ENCODE measurements at places on chromosomes 11 and 22.
A peak's percentile ranks its signal among the peaks of the same experiment; 100 is the strongest.

- DNase-seq, result no peak
Observed at GRCh38 chr22:34973016-34973415, 92.9 kb upstream of the ISX start.

DNA sequence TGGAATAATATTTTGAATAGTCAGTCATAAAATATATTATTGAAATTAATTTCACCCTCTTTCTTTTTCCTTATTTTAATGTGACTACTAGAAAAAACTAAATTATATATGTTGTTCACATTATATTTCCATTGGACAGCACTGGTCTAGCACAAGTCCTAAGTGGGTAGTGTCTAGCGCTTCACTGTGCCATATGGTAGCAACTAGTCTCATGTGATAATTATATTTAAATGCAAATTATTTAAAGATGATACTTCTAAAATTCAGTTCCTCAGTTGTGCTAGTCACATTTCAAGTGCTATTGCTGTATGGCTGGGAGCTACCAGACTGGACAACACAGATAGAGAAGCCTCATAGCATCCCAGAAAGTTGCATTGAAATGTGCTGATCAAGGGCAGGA, 19.1 kb upstream of the LDLRAD3 start:
- no peak for DNase-seq

DNA sequence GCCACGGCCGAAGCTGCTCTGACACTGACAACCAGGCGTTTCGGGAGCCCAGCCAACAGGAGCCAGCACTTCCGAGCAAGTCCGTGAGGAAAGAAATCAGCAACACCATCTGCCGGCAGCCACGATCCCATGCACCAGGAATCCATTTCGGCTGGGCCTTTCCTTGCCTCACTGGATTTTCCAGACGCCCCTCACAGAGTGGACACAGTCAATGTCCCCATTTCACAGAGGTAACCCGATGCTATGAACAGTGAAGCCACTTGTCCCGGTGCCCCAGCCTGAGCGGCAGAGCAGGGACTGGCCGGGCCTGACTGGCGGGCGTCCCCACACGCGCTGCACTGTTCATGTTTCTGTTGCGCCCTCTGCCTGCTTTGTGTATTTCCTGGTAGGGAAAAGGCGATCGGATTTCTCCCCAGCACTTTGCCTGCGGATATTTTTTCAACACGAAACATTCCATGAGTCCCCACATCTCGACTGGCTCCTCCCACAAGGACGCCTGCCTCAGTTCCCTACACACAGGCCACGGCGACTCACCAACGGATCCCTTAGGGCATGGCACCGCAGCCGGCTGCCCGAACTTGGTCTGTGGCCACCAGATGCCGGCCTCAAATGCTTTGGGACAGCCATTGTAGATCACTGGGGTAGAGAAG, 55.3 kb downstream of the TRMU start:
- DNase-seq, result no peak

DNA sequence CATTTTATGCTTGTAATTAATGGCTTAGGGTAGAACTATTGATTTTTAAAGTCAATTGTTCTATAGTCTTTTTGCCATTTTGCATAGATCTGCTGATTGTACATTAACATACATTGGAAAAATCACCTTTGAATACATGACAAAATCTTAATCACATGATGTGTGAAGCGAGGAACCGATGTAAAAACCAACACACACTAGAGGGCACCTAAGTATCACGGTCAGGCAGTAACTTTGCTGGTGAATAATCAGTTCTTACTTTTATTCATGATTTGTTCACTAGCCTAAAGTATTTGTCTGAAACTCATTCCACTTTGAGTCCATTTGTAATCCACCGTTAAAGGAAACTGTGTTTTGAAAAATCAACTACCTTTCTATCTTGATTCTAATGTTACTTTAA, 28.2 kb downstream of the JHY start:
- DNase-seq, result no peak

DNA sequence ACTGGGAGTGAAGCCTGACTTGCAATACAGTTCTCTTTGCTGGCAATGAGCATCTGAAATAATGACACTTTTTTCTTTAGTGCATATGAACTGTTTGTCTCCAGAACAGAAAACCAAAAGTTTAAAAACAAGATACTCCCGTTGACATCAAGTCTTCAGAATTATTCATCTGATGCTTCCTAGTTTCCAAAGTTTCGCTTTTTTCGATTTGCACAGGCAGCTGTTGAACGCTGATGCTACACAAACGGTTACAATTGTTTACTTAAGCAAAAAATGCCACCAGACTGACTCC, 612 bp upstream of the BIRC2 start:
- DNase-seq, result no peak

DNA sequence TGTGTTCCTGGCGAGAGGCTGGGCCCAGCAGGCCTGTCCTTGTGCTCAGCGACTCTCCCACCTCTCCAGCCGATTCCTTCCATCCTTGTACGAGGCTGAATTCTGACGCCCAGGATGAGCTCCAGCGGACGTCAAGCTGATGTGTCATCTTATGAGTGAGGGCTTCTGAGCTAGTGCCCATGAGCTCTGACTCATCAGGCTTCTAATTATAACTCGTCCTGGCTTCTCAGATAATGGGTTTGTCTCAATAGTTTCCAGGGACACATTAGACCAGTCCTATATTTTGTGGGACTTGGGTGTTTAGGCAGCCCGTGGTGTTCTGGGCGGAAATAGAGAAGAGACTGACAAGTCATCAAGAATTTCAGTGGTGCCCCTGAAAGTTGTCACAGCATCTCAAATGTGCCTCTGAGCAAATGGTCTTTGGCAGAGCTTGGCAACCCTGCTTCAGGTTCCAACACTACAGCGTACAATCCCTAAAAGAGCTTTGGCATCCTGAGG, 108.2 kb upstream of the CD44 start:
- DNase-seq, result no peak

DNA sequence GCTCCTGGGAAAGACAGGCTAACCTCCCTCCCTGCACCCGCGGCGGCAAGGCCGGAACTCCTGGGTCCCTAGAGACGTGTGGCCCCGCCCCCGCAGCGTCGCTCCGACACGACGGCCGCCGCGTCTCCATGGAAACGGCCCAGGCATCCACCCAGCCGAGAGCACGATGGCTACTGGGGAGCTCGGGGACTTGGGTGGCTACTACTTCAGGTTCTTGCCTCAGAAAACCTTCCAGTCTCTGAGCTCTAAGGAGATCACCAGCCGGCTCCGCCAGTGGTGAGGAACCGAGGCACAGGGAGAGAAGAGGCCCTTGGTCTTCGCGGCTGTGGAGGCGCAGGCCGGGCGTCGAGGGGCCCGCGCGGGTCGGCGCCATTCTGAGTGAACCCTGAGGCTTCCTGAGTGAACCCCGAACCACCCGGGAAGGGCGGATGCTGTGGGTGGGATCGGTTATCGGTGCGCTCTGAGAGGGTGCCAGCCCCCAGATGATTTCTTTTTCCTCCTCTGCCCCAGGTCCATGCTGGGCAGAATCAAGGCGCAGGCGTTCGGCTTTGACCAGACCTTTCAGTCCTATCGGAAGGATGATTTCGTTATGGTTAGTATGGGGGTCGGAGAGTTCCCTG, at the start of gene CFAP300:
TSS of gene CFAP300 (plus strand) at position 133 of the 620 bp plus-strand sequence. CDS start at position 167, 34 bp downstream.
- peak; percentile 20 for DNase-seq

DNA sequence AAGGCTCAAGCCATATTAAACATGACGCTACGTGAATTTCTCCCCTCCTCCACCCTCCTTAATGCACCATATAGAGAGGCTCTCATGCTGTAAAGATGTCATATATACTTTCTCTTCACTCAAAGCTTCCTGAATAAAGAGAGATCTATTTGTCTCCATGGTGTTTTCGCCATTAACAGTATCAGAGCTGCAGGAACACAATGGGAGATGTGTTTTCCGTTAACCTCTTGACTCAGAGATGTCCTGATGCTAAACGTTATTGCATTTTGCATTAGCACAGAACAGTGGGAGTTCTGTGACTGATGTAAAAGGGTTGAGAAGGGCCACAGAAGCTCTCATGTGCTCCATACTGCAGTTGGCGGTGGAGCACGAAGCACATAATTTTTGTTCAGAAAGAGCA, 25.7 kb upstream of the BLID start:
- no peak for DNase-seq

DNA sequence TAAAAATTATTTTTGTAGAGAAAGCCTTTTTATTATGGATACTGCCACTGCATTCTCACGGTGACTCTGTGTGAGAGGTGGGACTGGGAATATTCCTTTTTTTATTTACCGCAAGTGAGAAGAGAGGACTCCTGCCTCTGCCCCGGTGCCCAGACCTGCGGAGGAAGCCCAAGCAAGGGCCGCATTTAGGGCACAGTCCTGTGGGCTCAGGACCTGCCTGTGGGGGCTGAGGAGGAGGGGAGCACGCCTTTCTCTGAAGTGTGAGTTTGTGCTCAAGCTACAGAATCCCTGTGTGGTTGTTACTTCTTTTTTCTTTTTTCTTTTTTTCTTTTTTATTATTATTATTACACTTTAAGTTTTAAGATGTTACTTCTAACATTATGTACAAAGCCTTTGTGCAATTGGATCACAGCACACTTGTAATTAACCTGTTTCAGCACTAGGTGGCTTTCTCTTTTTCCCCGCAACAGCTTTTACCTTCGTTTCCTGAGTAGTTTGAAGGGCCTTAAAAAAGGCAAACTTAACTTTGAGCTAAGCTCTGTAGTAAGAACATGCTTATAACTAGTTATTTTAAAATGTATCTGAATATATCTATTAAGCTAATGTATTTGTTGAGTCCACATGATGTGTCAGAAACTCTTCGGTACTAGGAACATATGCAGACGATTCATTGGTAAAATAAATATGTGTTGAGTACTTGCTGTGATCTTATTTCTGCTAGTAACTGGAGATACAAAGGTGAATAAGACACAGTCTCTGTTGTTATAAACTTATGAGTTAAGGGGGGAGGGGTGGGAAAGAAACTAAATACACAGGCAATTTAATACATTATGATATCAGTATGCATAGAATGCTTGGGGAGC, 18.3 kb downstream of the AMOTL1 start:
- no peak for DNase-seq

- no peak for DNase-seq
Observed at GRCh38 chr11:10594407-10594806, 25.9 kb upstream of the LYVE1 start.

GRCh38 chr11:31529701-31530100, 20.1 kb downstream of the ELP4 start:
- no peak for DNase-seq

DNA sequence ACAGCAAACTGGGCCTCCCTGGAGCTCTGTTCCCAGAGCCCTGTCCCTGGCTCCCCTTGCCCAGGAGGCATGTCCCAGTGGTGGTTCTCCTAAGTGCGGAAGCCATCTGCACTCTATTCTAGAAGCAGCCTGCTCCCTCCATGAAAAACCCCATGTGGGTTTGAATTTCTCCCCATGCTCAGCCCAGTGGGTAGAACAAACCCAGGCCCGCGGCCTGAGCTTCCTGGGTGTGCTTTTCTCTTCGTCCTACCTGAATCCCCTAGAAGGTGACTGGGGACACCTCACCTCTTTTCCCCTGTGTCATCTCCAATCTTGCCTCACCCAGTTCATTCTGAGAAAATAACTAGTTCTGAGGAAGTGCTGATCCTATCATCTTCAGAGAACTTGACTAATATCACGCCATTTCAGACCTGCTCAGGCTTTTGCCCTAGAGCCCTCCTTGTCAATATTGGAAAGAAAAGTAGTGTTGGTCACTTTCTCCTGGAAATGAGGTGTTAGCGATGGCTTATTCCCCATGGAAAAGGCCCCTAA, 15.9 kb downstream of the IL10RA start:
- DNase-seq, result no peak

GRCh38 chr11:65745049-65745448, 24.5 kb upstream of the RNASEH2C start:
- DNase-seq, result no peak

DNA sequence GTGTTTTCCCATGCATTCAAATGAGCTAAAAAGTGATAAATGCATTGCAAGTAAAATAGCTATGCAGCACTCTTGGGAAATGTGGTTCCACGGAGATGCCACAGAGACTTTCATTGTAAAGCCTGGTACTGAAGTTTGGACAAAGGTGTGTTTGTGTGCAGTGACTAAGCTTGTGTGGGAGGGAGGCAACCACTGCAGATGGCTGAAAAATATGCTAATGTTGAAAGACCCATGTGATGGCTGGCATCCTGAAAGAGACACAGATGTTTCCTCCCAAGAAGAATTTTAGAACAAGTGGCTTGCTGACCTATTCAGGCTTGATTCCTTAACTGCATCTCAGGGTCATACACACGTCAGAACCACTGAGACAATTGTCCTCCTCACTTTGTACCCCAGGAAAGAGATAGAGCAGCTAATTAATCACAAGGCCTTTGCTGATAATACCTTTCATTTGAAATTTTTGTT, 73.8 kb downstream of the FAM76B start:
- peak; percentile 17 for DNase-seq

DNA sequence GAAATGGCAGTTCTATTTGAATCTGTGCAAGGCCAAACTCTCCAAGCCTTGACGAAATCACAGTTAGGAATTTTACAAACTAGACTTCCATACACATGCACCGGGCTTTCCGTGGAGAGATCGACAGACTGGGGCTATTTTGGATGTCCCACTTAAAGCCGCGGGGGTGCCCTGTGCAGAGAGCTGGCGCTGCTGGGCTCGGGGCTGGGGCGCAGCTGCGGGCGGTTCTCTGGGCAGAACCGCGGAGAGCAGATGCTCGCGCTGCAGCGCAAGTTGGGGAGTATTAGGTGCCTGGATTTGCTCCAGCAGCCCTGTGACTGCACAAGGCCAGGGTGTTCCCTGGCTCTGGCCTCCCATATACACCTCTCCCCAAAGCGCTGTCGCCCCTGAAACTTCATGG, 67.2 kb downstream of the SPATA19 start:
- no peak for DNase-seq

Measured in activated CD8-positive, alpha-beta memory T cell treated with anti-CD3 and anti-CD28 coated beads, Interleukin-2, amount 50 U/mL, for 4 hours (primary cell).